ENCODE measurements at places on chromosomes 6 and 20.

DNA sequence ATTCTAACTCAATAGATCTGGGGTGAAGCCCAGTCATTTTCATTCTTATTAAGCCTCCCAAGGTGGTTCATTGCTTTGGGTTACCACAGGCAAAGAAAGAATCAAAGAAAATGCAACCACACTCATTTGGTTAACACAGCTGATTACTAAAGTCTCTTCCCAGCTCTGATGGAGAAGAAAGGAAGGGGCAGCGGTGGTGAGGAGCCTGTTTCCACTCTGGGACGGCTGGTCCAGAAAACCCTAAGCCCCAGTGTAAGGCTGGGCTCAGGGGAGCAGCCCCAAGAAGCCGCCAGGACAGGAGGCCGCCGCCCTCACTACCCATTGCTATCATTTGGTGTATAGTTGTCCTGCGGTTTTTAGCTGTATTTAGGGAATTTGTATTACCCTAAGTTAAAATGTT, 226.9 kb downstream of the CD83 start:
- no peaks in the 10 kb centered on the region for H3K36me3 ChIP-seq
- peaks cover 4% of the 10 kb centered on the region for H3K4me1 ChIP-seq
- DNase-seq: no peak
- no peak overlapping the region for H3K4me3 ChIP-seq
- no peak overlapping the region for H3K27ac ChIP-seq
- no peaks in the 10 kb centered on the region for H3K27me3 ChIP-seq

GRCh38 chr6:144408161-144408560, 123.0 kb downstream of the UTRN start:
- H3K4me1 ChIP-seq: peaks cover 33% of the 10 kb centered on the region
- DNase-seq: no peak
- H3K27ac ChIP-seq: no peak overlapping the region

- no peaks in the 10 kb centered on the region for H3K36me3 ChIP-seq
- DNase-seq: peak; percentile 21
- peak overlapping the region; percentile 27 for H3K27ac ChIP-seq
- H3K4me3 ChIP-seq: no peak overlapping the region
- peaks cover 36% of the 10 kb centered on the region for H3K4me1 ChIP-seq
Observed at GRCh38 chr6:41441598-41442351, 104.4 kb upstream of the FOXP4 start.

DNA sequence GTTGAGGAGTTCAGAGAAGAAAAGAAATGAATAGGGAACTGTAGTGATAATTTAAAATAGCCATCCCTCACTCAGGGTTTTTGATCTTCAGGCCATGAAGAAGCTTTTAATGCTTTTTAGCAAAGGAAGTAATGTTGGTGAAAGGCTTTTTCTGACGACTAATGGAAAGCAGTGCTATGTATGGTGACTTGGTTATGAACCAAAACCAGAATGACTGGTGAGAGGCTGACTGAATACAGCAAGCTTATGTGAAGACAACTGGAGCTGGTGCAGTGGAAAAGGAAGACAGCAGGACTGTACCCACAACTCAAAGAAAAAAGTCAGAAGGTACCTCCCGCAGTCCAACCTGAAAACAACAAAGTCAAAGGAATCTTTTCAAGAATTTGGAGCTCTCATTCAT, 118.8 kb downstream of the PRDM1 start:
- H3K4me3 ChIP-seq: no peak overlapping the region
- no peak for DNase-seq
- peaks cover 45% of the 10 kb centered on the region for H3K36me3 ChIP-seq
- no peak overlapping the region for H3K27ac ChIP-seq

GRCh38 chr6:34546551-34547321, 9.4 kb downstream of the SPDEF start:
- H3K4me3 ChIP-seq: no peak overlapping the region
- no peak for DNase-seq
- H3K27me3 ChIP-seq: no peaks in the 10 kb centered on the region
- H3K36me3 ChIP-seq: no peaks in the 10 kb centered on the region
- no peaks in the 10 kb centered on the region for H3K4me1 ChIP-seq
- no peak overlapping the region for H3K27ac ChIP-seq
